Placental pericyte (primary cell): ENCODE measurements at places on chromosomes 5 and 9. TPM values are rescaled to one million over a fixed set of nuclear protein-coding genes. Genes with fewer than 3 reads are reported as not detected.

Gene TSSK1B
- total RNA-seq: 0.57 and 0.66 TPM in 2 replicates

Gene LRRC19
- total RNA-seq: not detected in 2 replicates

Gene ZFP37
- total RNA-seq: 1.1 and 2.1 TPM in 2 replicates

Gene KCNN2
- total RNA-seq: 0.88 and 1.1 TPM in 2 replicates

Gene DND1
- 0.44 and 0.86 TPM in 2 replicates for total RNA-seq

Gene CCDC171
- 1.3 and 5.0 TPM in 2 replicates for total RNA-seq

Gene TCF7
- 0.44 and 3.9 TPM in 2 replicates for total RNA-seq

Gene EPB41L4B
- total RNA-seq: 0.14 and 0.44 TPM in 2 replicates

Gene ANKRD18A
- not detected in 2 replicates for total RNA-seq

Gene EIF4EBP3
- total RNA-seq: 1.3 TPM in 1 of 2 replicates, not detected in the other
